Activated CD8-positive, alpha-beta memory T cell treated with anti-CD3 and anti-CD28 coated beads, Interleukin-2, amount 10 ng/mL, durations not matched to agents 7 days and 5 days (primary cell): ENCODE measurements at places on chromosomes 16 and 17. TPM values are rescaled to one million over a fixed set of nuclear protein-coding genes. Genes with fewer than 3 reads are reported as not detected.

Gene EPN3
- not detected for total RNA-seq

Gene TLCD3B
- 1.6 TPM for total RNA-seq

Gene KRTAP4-9
- total RNA-seq: not detected

Gene LITAFD
- total RNA-seq: not detected

Gene TEKT5
- total RNA-seq: 0.18 TPM

Gene PDILT
- total RNA-seq: not detected

Gene MYH8
- total RNA-seq: not detected

Gene NUBP1
- 35.3 TPM for total RNA-seq

Gene GLP2R
- not detected for total RNA-seq

Gene OR2C1
- not detected for total RNA-seq

Gene OR3A3
- total RNA-seq: not detected

Gene RND2
- total RNA-seq: not detected

Gene SLC6A4
- 0.12 TPM for total RNA-seq

Gene GAST
- total RNA-seq: not detected

Gene NAGS
- total RNA-seq: 0.33 TPM

Gene HAGH
- 44.2 TPM for total RNA-seq

Gene TBL3
- total RNA-seq: 42.3 TPM

Gene CLEC19A
- total RNA-seq: not detected

Gene KRTAP3-1
- total RNA-seq: not detected

Gene ATMIN
- 27.5 TPM for total RNA-seq

Gene TBC1D3C
- total RNA-seq: not detected

Gene PRSS27
- total RNA-seq: 1.7 TPM

Gene CCL23
- 0.82 TPM for total RNA-seq

Gene IFI35
- 175 TPM for total RNA-seq

Gene KRT24
- not detected for total RNA-seq

Gene CPHXL2
- not detected for total RNA-seq

Gene MFAP4
- total RNA-seq: not detected

Gene RMI2
- total RNA-seq: 65.9 TPM

Gene CDH1
- 0.06 TPM for total RNA-seq

Gene NXPH3
- not detected for total RNA-seq

Gene PDIA2
- total RNA-seq: not detected

Gene KRTAP4-6
- total RNA-seq: not detected

Gene KRTAP4-4
- not detected for total RNA-seq

Gene PPP1R27
- total RNA-seq: not detected

Gene ACSM2A
- total RNA-seq: 0.26 TPM

Gene STAT3
- total RNA-seq: 90.5 TPM

Gene ELMO3
- total RNA-seq: 6.2 TPM

Gene FBXW10B
- 0.30 TPM for total RNA-seq

Gene ADAM11
- 0.50 TPM for total RNA-seq

Gene OR4D1
- total RNA-seq: 0.29 TPM

Gene MYH1
- not detected for total RNA-seq

Gene MARVELD3
- not detected for total RNA-seq

Gene MAP2K6
- 6.3 TPM for total RNA-seq

Gene CSH1
- not detected for total RNA-seq

Gene ACTG1
- total RNA-seq: 4,759 TPM

Gene UBTF
- total RNA-seq: 158 TPM

Gene RAMP2
- not detected for total RNA-seq

Gene BAIAP2
- 7.0 TPM for total RNA-seq

Gene HID1
- not detected for total RNA-seq

Gene CCL4
- total RNA-seq: 367 TPM
